ENCODE measurements at places on chromosomes 16 and 17.

- DNase-seq: no peak
Observed at GRCh38 chr16:72240466-72240865, 68.5 kb upstream of the PMFBP1 start.

DNA sequence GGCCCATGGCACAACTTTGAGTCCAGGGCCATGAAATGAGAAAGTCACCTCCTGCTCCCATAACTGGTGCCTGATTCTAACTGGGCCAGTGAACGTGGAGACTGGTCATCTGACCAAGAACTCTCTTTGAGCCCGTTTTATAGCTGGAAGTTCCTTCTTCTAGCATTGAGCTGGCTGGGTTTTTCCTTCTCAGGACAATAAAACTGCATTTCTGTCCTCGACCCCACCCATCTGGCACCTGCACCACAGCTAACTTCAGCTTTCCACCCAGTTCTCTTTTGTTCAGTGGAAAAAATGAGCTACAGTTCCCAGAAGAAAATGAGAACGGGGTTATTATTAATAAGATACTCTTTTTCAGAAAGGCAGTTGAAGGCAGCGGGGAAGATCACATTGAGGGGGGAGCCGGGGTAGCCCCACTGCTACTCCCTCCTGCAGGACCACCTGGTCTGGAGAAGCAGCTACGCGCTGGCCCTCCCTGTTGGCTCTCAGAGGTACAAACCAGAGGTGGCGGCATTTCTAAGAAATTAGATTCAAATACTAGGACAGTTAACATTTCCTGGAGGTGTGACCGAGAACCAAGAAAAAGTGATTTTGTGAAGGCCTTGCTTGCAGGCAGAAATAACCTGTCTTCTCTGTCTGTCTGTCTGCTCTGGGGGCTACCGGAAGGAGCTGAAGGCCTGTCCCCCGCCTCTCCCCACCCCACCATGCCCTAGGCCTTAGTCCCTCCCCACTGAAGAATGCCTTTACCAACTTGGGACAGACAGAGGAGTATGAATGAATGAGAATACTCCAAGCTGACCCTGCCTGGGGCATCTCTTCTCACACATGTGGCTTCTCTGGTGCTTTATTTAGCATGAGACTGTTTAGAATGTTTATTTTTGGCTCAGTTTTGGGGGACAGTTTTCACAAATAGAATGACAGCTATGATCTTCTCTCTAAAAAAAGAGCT is 123.9 kb downstream of the XYLT1 start:
- DNase-seq: no peak

- DNase-seq: no peak
Observed at GRCh38 chr16:56294579-56294978, 103.3 kb downstream of the GNAO1 start.

GRCh38 chr17:74368341-74369081 is 1.2 kb downstream of the GPR142 start:
- no peak for DNase-seq

- no peak for DNase-seq
Observed at GRCh38 chr16:12017558-12017957, 41.0 kb downstream of the SNX29 start.

- DNase-seq: no peak
Observed at GRCh38 chr16:51306116-51306515, 155.0 kb upstream of the SALL1 start.

DNA sequence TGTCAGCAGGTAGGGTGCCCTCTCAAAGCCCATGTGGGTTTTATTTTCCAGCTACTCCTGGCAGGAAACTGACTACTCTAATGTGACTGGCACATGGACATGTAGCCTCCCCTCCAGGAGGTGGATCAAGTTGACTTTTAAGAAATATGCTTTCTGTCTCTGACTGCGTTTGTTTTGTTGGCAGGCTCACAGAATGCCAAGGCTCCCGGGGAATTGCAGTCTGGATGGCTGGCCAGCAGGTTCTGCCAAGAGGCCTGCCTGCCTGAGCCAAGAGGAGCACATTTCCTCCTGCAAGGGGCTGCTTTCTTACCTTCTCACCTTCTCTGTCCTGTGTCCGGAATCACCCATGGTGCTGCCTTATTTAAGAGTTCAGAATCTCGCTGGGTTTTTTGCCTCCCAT is 217.3 kb upstream of the ERCC4 start:
- no peak for DNase-seq

DNA sequence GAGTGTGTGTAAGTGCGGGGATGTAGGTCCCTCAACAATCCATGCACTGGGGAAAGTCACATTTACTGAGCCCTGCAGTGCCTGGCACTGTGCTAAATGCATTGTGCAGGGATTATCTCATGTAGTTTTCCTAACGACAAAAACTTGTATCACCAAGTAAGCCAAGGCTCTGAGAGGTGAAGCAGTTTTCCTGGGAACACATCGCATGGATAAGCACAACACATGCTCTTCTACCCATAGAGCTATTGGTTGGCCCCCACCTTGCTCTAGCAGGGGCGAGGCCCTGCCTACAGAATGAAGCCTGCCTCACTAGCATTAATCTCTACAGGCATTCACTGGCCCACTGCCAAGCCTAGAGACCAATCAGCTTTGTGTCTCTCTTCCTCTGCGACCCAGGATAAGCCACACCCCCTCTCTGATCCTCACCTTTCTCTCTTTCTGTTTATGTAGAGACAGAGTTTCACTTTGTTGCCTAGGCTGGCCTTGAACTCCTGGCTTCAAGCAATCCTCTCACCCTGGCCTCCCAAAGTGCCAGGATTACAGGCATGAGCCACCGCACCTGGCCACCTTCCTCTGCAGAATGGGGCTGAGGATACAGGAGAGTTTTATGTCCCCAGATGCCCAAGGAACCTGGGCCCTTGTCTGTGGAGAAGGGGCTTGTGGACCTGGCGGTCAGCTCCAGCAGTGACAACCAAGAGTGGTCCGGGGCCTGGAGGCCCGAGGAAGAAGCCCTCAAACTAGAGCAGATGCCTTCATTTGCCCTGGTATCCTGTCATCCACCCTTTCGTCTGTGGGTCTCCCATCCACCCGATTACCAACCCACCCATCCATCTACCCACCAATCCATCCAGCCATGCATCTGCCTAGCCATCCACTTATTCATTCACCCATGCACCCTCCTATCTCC is 12.8 kb downstream of the CDH16 start:
- no peak for DNase-seq

- DNase-seq: no peak
Observed at GRCh38 chr17:78737332-78737731, 44.7 kb downstream of the CYTH1 start.

DNA sequence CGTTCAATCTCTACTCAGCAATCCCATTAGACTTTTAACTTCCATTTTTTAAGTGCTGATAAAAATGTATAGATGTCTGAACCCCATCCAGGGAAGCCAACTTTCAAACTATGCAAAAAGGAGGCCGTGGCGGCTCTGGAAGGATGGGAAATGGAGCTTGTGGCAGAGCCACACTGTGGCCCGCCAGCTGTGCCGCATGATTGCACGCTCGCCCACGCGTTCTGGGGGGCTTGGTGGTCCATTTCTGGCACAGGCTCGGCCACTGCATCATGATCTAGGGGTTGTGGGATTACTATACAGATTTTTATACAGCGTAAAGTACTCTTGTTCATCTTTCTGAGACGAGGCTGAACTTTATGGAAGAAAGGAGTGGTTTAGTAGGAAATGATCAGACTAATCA is 57.6 kb downstream of the FOXL1 start:
- DNase-seq: no peak

DNA sequence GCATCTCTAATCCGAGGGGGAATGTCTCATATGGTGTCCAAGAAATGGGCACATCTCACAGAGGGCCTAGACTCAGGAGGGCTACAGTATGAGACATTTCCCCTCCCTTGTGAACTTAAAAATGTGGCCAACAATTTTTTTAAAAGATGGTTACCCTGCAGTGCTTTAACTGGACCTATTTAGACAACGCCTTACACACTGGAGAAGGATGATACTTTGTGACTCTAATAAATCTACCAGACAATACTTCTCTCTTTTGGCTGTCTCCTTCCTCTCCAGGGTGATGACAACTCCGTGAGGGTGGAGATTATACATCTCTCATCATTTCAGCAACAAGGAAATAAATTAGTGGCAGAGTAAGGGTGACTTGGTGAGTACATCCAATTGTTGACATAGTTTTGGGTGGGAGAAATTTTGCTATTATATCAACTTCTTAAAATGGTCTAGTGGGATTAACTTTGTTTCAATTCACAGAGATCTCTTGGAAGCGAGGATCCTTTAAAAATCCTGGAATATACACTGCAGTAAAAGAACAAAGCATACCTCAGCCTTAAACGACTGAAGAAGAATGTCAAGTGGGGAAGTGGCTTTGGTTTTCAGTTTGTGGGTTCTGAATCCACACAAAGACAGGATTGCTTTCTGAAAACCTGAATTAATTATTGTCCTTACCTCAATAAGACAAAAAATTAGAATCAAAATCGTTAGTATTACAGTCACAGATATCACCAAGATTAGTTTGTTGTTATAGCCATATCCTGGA is 89.8 kb downstream of the KPNA2 start:
- no peak for DNase-seq

DNA sequence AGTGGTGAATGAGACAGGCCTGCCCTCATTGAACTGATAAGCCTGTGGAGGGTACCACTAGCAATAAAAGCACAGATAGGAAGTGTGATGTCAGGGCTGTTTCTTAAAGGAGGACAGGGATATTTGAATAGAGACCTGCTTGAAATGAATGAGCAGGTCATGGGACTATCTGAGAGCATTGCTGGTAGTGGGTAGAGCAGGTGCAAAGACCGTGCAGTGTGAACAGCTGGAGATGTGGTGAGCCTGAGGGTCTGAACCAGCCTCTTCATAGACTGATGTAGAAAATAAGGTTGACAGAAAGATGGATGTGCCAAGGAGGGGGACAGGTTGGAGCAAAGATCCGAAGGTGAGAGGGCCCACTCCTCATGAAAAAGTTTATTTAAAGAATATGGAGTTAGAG is 2.4 kb downstream of the NUP93 start:
- no peak for DNase-seq

- no peak for DNase-seq
Observed at GRCh38 chr17:82858376-82859126, 18.7 kb upstream of the ZNF750 start.

DNA sequence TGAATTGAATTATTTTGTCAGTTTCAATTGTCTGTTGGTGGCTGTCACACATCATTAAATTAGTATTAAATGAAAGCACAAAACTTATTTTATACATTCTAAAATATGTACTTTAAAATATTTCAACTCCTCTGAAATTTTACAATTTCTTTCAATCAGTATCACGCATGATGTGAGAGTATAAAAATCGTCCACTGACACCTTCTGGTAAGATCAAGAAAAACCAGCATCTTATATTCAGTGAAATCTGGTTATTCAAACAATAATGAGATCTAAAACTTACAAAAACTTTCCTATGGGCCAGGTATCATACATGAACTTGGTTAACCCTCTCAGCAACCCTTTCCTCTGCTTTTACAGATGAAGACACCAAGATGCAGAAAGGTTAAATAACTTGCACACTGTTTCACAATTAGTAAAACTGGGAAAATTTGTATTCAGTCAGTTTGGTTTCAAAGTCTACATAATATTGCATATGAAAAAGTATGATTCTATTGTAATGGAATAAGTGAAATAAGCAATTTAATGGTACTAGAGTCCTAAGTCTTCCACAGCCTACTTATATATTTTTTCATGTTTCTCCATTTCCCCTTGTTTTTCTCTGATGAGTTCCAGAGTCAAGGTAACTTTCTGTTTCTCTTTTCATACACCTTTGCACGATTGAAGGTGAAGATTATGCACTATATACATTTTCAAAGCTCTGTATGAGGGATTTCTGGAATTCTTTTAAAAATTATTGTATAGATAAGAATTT is 58.7 kb downstream of the EFCAB5 start:
- DNase-seq: no peak

GRCh38 chr16:6297666-6298410 is 1034.8 kb upstream of the RBFOX1 start:
- no peak for DNase-seq

DNA sequence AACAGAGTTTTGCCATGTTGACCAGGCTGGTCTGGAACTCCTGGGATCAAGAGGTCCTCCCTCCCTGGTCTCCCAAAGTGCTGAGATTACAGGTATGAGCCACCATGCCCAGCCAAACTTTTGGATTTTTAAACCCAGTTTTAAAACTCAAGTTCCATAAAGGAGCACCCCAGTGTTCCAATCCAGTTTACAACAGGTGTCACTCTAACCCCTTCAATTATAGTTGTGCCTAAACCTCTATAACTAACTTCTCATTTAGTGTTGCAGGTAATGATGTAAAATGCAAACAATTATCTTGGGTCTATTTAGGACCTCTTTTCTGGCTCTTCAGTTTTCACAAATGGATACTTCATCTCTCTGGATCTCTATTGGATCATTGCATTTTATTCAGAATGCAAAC is 7.8 kb upstream of the ADAP2 start:
- no peak for DNase-seq

DNA sequence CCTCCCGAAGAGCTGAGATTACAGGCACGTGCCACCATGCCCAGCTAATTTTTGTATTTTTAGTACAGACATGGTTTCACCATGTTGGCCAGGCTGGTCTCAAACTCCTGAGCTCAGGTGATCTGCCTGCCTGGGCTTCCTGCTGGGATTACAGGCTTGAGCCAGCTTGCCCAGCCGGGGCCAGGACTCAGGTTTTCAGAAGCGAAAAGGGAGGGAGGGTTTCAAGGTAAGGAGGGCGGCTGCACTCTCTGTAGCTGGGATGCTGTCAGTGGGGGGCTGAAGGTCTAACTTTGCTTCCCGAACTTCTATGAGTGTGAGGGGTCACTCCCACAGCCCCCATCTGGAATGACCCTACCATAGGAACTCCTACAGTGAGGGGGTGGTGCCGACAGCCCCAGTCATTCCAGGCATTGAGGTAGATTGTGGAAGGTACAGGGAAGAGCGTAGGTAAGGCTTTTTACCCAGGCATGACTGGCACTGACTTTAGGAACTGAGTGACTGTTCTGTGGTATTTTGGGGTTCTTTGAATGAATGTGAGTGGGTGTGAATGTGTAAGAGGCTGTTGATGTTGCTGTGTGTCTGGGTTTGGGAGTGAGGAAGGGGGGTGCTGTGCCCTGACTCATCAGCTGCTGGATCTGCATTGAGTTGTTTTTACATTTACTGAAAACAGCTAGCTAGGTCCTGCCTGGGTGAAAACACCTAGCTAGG is 3.8 kb upstream of the C1QL1 start:
- no peak for DNase-seq

DNA sequence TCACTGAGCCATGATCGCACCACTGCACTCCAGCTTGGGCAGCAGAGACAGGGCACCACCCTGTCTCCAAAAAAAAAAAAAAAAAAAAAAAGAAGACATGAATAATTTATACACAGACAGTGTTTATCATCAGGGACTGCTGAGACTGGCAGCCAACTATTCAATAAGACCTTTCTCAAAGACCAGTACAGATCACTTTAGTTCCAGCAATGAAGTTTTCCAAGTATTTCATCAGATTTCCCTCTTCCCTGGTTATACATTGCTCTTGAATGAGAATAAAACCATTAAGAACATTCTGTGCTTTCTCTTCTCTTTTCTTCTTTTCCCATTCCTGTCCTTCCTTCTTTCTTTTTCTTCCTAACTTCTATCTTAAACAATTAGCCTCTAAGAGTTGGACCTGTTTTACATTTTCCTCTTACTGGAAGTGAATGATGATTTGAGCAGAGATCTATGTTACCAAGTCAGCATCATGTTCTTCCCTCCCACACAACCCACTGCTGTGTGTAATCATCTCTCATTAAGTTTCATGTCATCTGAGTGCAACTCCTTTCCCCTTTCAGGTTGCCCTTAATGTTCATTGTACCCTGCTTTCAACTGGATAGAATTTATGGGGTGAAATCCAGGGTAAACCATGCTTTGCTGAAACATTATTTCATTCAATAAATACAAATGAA is 35.9 kb upstream of the SMIM36 start:
- DNase-seq: no peak

Data from vagina (tissue), 2 donors.